B cell (primary cell): ENCODE measurements at places on chromosomes 6 and 20. TPM values are rescaled to one million over a fixed set of nuclear protein-coding genes. Genes with fewer than 3 reads are reported as not detected.

Gene OPRM1
- not detected in 2 replicates for polyA plus RNA-seq

Gene CAGE1
- polyA plus RNA-seq: 0.13 and 0.25 TPM in 2 replicates

Gene FAM162B
- not detected in 2 replicates for polyA plus RNA-seq

Gene PGC
- polyA plus RNA-seq: not detected in 2 replicates

Gene CBFA2T2
- 26.9 and 32.3 TPM in 2 replicates for polyA plus RNA-seq

Gene TMEM151B
- polyA plus RNA-seq: 0.01 TPM in 2 replicates

Gene NNAT
- polyA plus RNA-seq: 0.39 TPM in 1 of 2 replicates, not detected in the other

Gene SLC17A9
- polyA plus RNA-seq: 141 and 195 TPM in 2 replicates

Gene ADGRB3
- polyA plus RNA-seq: not detected in 2 replicates

Gene TLDC2
- 0.12 and 0.13 TPM in 2 replicates for polyA plus RNA-seq

Gene HLA-DQA2
- polyA plus RNA-seq: 14.5 and 35.9 TPM in 2 replicates

Gene ACAT2
- 6.5 and 10.5 TPM in 2 replicates for polyA plus RNA-seq

Gene FUCA2
- polyA plus RNA-seq: 3.6 and 4.3 TPM in 2 replicates

Gene MICA
- polyA plus RNA-seq: 19.8 and 28.5 TPM in 2 replicates

Gene MROH8
- 3.8 and 4.0 TPM in 2 replicates for polyA plus RNA-seq

Gene FOXA2
- not detected in 2 replicates for polyA plus RNA-seq

Gene TGM3
- not detected in 2 replicates for polyA plus RNA-seq

Gene RFX6
- polyA plus RNA-seq: not detected in 2 replicates

Gene MUCL3
- polyA plus RNA-seq: not detected in 2 replicates

Gene CLDN20
- not detected in 2 replicates for polyA plus RNA-seq

Gene ZNF184
- 3.7 and 6.9 TPM in 2 replicates for polyA plus RNA-seq
